ENCODE measurements at places on chromosomes 1 and 21. TPM values are rescaled to one million over a fixed set of nuclear protein-coding genes. Genes with fewer than 3 reads are reported as not detected.

DNA sequence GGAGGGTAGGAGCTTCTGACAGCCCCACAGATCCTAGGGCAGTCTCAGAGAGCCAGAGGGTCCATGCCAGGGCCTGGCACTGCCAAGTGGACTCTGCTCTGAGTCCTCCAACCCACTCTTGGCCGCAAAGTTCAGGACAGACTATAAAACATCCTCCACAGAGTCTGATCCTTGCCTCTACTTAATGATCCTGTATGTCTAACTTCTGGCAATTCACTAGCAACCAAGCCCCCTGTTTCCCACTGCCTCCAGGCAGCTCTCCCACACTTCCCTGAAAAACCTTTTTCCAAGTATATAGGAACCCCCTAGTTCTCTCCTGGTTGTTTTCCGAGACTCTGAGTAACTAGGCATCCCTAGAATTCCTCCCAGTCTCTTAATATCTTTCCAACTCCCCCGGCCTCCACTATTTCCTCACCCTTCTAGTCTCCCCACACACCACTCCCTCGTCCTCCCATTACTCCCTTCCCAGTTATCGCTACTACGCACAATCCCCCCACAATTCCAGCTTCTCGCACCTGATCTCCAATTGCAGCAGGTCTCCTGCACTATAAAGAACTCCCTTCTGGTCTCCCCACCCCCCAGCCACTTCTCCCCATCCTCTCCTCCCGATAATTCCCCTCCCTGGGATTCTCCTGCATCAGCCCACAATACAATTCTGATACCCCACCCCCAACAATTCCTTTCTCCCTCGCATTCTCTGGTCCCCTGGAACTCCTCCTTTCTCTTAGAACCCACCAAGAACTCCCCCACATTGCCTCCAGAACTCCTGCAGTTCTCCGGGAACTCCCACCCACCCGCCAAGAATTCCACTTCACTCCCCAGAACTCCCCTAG lies 574 bp downstream of the IGSF9 start:
- no peak for DNase-seq
- H3K4me1 ChIP-seq: peaks cover 6% of the 10 kb centered on the region
- no peaks in the 10 kb centered on the region for H3K36me3 ChIP-seq
- H3K27ac ChIP-seq: no peak overlapping the region
- H3K4me3 ChIP-seq: peak overlapping the region; percentile 54

GRCh38 chr21:30072496-30072895 lies 94.1 kb downstream of the CLDN17 start:
- H3K4me1 ChIP-seq: no peaks in the 10 kb centered on the region
- no peak for DNase-seq
- no peak overlapping the region for H3K27ac ChIP-seq
- H3K4me3 ChIP-seq: no peak overlapping the region
- no peaks in the 10 kb centered on the region for H3K36me3 ChIP-seq

- no peaks in the 10 kb centered on the region for H3K36me3 ChIP-seq
- DNase-seq: no peak
- H3K27ac ChIP-seq: peak overlapping the region; percentile 9
- H3K4me1 ChIP-seq: peaks cover 17% of the 10 kb centered on the region
- no peak overlapping the region for H3K4me3 ChIP-seq
Observed at GRCh38 chr1:53110370-53111072, 31.9 kb downstream of the SLC1A7 start.

DNA sequence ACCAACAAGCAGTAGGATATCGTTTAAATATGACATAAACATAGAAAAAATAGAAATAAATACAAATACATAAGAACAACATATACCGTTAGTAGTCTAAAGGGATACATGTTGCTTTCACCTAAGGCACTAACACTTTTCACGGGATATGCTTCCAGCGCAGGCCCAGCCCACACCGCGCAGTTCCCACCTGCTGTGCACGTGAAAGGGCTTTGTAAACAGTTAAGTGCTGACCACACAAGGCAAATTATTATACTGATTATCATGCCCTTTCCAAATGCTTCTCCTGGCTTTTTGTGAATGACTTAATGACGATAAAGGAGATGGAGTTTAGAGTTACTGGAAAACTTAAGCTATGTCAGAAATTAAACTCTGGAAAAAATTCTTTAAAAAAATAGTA lies 11.3 kb upstream of the IL22RA1 start:
- peaks cover 29% of the 10 kb centered on the region for H3K27me3 ChIP-seq
- H3K4me3 ChIP-seq: no peak overlapping the region
- peaks cover 2% of the 10 kb centered on the region for H3K36me3 ChIP-seq
- no peak overlapping the region for H3K27ac ChIP-seq
- DNase-seq: no peak

GRCh38 chr1:230149751-230150584 lies 82.9 kb downstream of the GALNT2 start:
- H3K27me3 ChIP-seq: no peaks in the 10 kb centered on the region
- H3K4me3 ChIP-seq: peak overlapping the region; percentile 6
- peaks cover 23% of the 10 kb centered on the region for H3K4me1 ChIP-seq
- H3K27ac ChIP-seq: no peak overlapping the region
- H3K36me3 ChIP-seq: no peaks in the 10 kb centered on the region
- DNase-seq: no peak

DNA sequence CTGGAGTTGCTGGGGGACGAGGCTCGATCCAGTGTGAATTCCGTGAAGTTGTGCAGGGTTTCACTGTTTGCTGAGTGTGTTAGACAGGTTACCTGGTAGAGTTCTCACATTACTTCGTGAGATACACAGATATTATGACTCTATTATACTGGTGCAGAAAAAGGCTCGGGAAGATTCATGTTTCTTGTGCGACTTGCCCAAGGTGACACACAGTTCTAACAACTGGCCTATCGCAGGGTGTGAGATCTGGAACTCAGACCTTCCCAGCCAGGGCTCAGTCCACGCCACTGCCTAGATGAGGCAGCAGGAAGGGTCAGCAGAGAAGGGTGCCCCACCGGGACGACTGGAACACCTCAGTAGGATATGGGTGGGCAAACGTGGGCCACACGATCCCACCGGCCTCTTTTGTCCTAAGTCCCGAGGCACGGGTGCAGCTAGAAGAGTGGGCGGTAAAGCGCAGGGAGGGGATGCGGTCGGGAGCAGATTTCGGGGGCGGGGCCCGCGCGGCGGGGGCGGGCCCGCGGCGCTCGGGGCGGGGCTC lies 296 bp upstream of the RNPEP start:
- H3K27ac ChIP-seq: peak overlapping the region; percentile 85
- peaks cover 12% of the 10 kb centered on the region for H3K27me3 ChIP-seq
- DNase-seq: no peak

DNA sequence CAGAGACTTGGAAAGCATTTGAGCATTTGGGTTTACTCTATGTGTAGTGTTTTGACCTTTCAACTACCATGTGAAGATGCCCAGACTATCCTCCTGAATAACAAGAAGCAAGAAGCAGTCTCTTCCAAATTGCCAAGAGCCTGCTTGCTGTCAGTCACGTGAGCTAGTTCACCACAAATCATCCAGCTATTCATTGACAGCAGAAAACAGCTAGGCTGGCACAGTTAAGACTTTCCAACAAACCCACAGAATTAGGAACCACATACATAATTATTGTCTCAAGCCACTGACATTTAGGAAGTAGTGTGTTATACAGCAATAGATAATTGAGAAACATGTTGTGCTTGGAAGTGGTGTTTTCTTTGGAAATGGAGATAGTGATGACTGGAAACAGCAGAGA lies 1652.0 kb downstream of the NCAM2 start:
- no peaks in the 10 kb centered on the region for H3K4me1 ChIP-seq
- no peak overlapping the region for H3K4me3 ChIP-seq
- no peaks in the 10 kb centered on the region for H3K27me3 ChIP-seq
- no peak for DNase-seq
- H3K27ac ChIP-seq: no peak overlapping the region

GRCh38 chr1:109425391-109426280 lies 612 bp downstream of the PSMA5 start:
- peak; percentile 88 for DNase-seq
- H3K4me3 ChIP-seq: peak overlapping the region; percentile 94
- H3K27me3 ChIP-seq: peaks cover 2% of the 10 kb centered on the region
- peaks cover 36% of the 10 kb centered on the region for H3K36me3 ChIP-seq
- peaks cover 27% of the 10 kb centered on the region for H3K4me1 ChIP-seq

DNA sequence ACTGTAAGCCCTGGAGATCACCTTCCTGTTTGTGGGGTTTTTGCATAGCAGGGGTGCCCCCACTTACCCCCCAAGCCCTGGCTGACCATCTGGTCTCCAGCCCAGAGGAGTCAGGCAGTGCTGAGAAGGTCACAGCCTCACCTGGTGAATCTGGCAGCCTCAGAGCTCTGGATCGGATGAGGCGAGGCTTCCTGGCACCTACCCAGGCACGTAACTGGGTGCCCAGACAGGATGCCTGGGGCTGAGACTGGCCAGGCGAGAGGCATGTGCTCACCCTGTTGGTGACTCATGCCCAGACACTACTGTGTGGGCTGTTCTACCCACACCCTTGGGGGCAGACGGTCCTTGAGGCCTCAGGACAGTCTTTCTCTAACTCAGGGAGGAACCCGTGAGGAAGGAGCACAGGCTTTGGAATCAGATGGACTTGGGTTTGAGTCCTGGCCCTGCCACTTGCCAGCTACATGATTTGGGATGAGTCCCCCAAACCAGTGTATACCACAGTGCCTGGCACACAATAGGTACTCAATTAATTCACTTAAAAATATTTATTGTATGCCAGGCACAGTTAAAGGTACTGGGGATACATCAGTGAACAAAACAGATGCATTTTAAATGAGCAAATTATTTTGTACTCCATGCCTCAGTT lies 15.1 kb upstream of the PADI3 start:
- H3K4me3 ChIP-seq: no peak overlapping the region
- H3K27ac ChIP-seq: no peak overlapping the region
- H3K27me3 ChIP-seq: peaks cover 3% of the 10 kb centered on the region
- H3K4me1 ChIP-seq: no peaks in the 10 kb centered on the region
- no peaks in the 10 kb centered on the region for H3K36me3 ChIP-seq
- no peak for DNase-seq

DNA sequence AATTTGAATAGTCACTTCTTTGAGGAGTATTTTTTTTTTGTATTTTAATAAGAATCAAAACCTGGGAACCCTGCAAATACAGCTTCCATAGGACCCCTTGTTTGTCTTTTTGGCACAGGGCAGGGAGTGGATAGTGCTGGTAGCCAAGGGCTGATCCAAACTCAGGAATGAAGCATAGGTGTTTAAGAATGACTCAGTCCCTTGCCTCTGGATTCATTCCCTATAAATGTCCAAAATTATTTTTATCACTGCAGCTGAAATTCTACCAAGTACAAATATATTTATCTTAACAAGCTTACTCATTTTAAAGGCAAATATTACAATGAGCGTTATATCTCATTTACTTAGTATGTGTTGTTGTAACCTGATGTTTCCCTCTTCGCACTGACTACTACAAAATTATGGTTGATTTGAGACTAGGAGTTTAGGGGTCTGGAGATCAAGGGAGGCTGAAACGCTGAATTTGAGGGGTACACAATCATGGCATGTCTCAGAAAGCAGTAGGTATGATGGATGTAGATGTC lies 278.6 kb upstream of the LYPLAL1 start:
- H3K36me3 ChIP-seq: no peaks in the 10 kb centered on the region
- no peaks in the 10 kb centered on the region for H3K27me3 ChIP-seq
- H3K4me1 ChIP-seq: no peaks in the 10 kb centered on the region
- H3K4me3 ChIP-seq: no peak overlapping the region
- no peak for DNase-seq

The DISP1 gene
- total RNA-seq: 2.0 TPM
